ENCODE measurements at places on chromosomes 13 and 19. TPM values are rescaled to one million over a fixed set of nuclear protein-coding genes. Genes with fewer than 3 reads are reported as not detected.

- no peak for DNase-seq
- no peak overlapping the region for H3K27ac ChIP-seq
- H3K4me3 ChIP-seq: no peak overlapping the region
- H3K4me1 ChIP-seq: no peaks in the 10 kb centered on the region
- H3K27me3 ChIP-seq: no peaks in the 10 kb centered on the region
Observed at GRCh38 chr13:69904784-69905183, 202.8 kb upstream of the ATXN8OS start.

DNA sequence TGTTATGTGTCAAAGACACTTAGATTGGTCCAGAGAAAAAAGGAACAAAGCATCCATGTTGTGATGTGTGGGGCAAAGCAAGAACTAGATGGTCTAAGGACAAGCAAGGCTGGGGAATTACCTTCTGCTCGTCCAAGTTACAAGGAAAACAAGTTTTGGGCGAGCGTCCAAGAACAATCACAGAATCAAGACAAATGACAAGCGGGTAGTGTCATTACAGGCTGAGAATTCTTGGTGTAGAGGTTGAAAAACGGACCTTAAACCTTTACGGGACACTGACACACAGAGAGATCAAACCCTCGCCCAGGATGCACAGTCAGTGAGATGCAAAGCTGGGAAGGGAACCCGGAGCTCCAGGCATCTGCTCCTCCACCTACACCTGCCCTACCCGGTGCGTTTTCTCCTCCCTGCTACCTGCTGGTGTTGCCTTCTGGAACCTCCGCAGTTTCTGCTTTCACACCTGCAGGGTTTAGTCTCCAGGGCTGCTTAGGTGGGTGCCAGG, 515 bp upstream of the ZNF324B start:
- DNase-seq: no peak
- H3K36me3 ChIP-seq: peaks cover 18% of the 10 kb centered on the region
- H3K4me3 ChIP-seq: peak overlapping the region; percentile 77
- peaks cover 25% of the 10 kb centered on the region for H3K4me1 ChIP-seq
- no peak overlapping the region for H3K27ac ChIP-seq

DNA sequence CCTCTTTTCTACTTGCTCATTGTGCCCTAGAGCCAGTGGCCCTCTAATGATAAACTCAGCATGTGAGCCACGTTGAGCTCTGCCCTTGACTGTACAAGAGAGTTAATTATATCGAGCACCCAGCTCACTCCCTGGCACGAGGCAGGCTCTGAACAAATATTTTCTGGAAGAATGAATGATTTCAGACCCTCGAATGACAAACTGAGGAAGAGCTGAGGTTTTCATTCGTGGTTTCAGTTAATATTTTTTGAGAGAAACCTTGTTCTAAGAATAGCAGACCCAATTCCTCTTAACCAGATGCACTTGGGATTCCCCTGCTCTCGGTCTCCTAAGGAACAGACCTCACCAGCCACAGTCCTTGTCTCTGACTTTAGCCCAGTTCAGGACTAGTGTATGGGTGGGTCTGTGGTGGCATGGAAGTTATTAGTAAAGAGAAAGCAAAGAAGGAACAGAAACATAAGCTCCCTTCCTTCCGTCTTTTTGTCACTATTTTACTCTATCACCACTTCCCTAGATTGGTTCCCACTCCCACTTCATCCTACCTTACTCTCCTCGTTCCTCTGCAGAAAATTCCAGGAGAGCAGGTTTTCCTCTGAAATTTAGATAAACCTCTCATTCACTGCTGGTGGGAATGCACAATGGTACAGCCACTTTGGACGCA, 22.1 kb upstream of the WDFY2 start:
- H3K27ac ChIP-seq: no peak overlapping the region
- no peaks in the 10 kb centered on the region for H3K27me3 ChIP-seq
- peaks cover 8% of the 10 kb centered on the region for H3K4me1 ChIP-seq
- peak; percentile 19 for DNase-seq
- H3K4me3 ChIP-seq: no peak overlapping the region
- no peaks in the 10 kb centered on the region for H3K36me3 ChIP-seq

DNA sequence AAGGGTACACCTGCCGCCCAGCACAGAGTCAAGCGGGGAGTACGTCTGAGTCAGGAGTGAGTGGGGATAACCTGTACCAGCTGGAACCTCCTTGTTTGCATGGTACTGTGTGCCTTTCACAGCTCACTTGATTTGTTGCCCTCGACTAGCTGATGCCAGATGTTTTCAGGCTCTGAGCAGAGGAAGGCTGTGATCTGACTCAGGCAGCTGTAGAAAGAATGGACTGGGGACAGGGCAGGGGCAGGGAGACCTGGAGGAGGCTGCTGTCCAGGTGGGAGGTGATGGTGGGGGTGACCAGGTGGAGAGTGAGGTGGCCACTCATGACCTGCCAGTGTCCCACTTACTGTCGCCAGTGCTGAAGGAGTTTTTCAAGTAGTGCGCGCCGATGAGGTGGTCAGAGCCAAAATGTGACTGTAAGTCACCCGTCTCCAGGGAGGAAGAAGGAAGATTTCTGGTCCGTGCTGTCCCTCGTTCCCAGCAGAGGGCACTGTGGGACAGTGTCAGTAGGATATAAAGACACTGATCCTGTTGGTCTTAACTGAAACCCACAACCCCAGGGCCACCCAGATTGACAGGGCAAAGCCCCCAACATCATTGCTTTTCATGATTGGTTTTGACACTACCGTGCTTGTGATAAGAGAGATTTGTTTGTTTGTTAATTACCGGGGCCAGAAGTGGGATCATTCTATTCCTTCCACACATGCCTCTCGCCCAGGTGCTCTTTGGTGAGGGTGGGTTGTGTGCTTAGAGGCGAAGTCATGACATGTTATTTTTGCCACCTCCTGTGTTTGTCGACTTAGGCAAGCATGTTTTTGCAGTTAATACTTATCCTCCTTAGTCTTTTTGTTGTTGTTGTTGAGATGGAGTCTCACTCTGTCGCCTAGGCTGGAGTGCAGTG, 128.4 kb downstream of the DPF1 start:
- H3K27ac ChIP-seq: no peak overlapping the region
- no peaks in the 10 kb centered on the region for H3K27me3 ChIP-seq
- H3K4me3 ChIP-seq: no peak overlapping the region
- H3K36me3 ChIP-seq: peaks cover 20% of the 10 kb centered on the region

DNA sequence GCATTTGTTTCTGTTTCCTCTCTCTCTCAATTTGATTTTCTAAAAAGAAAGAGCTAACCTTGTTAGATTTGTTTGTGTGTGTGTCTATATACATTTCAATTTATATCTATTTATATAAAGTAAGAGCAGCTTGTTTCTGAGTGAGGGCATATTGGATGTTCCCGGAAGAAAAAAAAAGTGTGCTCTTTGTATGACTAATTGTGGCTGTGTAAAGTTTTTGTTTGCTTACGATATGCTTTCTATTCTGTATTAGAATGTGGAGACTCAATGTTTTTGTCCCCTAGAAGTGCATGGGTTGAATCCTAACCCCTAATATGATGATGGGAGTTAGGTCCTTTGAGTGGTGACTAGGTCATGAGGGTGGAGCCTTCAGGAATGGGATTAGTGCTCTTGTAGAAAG, 66.6 kb upstream of the C1QTNF9B start:
- H3K36me3 ChIP-seq: no peaks in the 10 kb centered on the region
- peaks cover 43% of the 10 kb centered on the region for H3K4me1 ChIP-seq
- no peaks in the 10 kb centered on the region for H3K27me3 ChIP-seq
- no peak overlapping the region for H3K4me3 ChIP-seq
- H3K27ac ChIP-seq: no peak overlapping the region
- DNase-seq: no peak

DNA sequence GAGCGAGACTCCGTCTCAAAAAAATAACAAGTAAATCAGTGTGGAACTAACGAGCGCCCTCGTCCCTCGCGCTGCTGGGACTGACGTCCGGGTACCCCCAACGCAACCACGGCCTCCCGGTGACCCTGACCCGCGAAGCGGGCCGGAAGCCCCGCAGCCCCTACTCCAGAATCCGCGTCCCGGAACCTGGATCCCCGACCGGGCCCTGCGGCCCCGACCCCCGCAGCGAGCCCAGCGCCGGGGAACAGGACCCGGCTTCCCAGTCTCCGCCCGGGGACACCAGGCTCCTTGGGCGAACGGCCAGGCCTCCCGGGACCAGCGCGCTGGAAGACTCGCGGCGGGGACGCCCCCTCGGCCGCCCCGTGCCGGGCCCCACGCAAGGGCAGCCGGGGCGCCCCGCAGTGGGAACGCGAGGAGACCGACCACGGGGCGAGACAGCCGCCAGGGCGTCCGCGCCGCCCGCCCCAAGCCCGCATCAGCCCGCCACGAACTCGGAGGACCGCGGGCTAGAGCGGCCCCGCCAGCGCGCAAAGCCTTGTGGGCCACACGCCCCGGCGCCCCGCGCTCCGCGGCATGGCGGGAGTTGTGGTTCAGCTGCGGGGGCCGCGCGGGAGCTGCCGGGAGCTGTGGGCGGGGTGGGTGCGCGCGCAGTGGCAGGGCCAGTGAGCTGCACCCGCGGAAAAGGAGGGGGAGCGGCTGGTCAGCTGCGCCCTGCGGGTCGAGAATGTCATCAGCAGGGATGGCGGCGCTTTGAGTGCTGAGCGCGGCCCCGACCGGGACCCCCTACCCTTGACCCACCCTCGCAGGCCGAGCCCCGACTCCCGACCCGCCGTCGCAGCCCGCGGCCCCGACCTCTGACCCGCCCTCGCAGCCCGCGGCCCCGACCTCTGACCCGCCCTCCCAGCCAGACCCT, 7.5 kb upstream of the MADCAM1 start:
- peak overlapping the region; percentile 71 for H3K4me3 ChIP-seq
- peak overlapping the region; percentile 75 for H3K27ac ChIP-seq
- peaks cover 10% of the 10 kb centered on the region for H3K27me3 ChIP-seq
- peak; percentile 93 for DNase-seq
- no peaks in the 10 kb centered on the region for H3K36me3 ChIP-seq
- H3K4me1 ChIP-seq: peaks cover 2% of the 10 kb centered on the region

GRCh38 chr13:32737679-32738078, 151.4 kb downstream of the PDS5B start:
- peaks cover 27% of the 10 kb centered on the region for H3K4me1 ChIP-seq
- no peak for DNase-seq
- no peaks in the 10 kb centered on the region for H3K27me3 ChIP-seq

DNA sequence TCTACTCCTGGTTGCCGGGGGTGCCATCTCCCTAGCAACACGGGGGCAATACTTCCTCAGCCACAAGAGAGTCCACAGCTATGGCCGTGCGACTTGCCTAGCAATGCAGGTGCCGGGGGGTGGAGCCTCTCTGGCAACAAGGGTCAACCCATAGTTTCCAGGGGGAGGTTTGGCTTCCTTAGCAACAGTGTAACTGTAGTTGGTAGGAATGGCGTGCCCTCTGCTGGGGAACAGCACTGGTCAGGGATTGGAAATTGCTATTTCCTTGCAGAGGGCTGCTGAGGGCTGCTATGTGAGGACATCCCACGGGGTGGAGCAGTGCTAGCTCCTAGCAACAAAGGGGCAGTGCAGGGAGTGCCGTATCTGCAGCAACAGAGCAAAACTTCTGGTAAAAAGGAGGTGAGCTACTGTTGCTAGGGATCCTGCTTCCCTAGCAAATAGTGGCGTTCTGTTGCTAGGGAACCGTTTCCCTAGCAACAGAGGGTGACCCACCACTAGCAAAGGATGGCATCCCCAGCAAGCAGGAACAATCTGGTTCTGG, 7.0 kb upstream of the TMC4 start:
- no peak for DNase-seq
- no peaks in the 10 kb centered on the region for H3K4me1 ChIP-seq
- H3K4me3 ChIP-seq: no peak overlapping the region
- H3K36me3 ChIP-seq: peaks cover 41% of the 10 kb centered on the region

DNA sequence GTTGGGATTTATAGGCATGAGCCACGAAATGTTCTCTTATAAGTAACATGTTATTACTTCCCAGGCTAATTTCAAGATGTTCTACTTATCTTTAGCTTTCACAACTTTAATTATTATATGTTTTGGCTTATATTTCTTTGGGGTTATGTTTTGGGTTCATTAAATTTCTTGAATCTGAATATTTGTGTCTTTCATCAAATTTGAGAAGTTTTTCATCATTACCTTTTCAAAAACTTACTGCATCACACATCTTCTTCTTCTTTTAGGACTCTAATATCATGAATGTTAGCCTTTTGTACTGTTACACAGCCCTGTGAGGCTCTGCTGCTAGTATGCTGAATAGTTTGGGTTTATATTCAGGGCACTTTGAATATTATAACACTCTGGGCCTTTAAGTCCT, 9.7 kb upstream of the ZNF266 start:
- no peak overlapping the region for H3K4me3 ChIP-seq
- H3K27me3 ChIP-seq: no peaks in the 10 kb centered on the region
- H3K36me3 ChIP-seq: peaks cover 47% of the 10 kb centered on the region
- no peaks in the 10 kb centered on the region for H3K4me1 ChIP-seq

GRCh38 chr13:49218493-49219051, 1.6 kb upstream of the MLNR start:
- no peaks in the 10 kb centered on the region for H3K36me3 ChIP-seq
- no peak overlapping the region for H3K4me3 ChIP-seq
- DNase-seq: no peak
- no peak overlapping the region for H3K27ac ChIP-seq
- peaks cover 50% of the 10 kb centered on the region for H3K27me3 ChIP-seq

- H3K36me3 ChIP-seq: no peaks in the 10 kb centered on the region
- no peak overlapping the region for H3K27ac ChIP-seq
- peaks cover 3% of the 10 kb centered on the region for H3K4me1 ChIP-seq
- peaks cover 7% of the 10 kb centered on the region for H3K27me3 ChIP-seq
- H3K4me3 ChIP-seq: no peak overlapping the region
Observed at GRCh38 chr13:91417660-91418325, 19.4 kb downstream of the GPC5 start.

DNA sequence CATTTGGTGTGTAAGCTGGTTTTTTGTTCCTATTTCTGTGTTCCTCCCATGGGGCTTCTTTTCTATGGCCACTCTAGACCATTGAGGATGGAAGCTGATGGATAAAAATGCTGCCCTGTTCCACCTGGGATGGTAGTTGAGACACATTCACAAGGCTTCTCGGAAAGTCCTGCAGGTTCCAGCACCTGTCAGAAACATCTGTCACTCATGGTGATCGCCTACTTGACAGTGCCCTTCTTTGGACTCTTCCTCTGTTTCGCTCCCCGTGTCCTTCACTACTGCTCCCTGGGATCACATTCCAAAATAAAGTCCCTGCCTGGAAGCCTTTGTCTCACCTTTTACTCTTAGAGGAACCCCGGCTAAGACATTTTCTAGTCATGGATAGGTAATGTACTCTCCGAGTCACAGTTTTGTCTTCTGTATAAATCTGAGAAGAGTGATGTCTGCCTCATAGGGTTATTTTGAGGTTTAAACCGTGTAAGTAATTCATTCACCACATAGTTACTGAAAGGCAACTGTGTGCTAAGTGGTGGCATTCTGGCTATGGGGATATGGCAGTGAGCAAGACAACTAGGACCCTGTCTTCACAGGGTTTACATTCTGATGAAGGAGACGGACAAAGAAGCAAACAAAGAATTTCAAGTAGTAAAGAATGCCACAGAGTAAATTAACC, 21.0 kb downstream of the UBAC2 start:
- DNase-seq: no peak
- peak overlapping the region; percentile 7 for H3K4me3 ChIP-seq
- H3K27me3 ChIP-seq: no peaks in the 10 kb centered on the region
- peak overlapping the region; percentile 66 for H3K27ac ChIP-seq

GRCh38 chr19:41303954-41304353, 6.0 kb upstream of the CCDC97 start:
- peak overlapping the region; percentile 72 for H3K27ac ChIP-seq
- H3K4me3 ChIP-seq: no peak overlapping the region
- peak; percentile 13 for DNase-seq
- H3K27me3 ChIP-seq: no peaks in the 10 kb centered on the region
- H3K36me3 ChIP-seq: peaks cover 66% of the 10 kb centered on the region

GRCh38 chr13:112700291-112701060, 10.6 kb downstream of the ATP11A start:
- no peaks in the 10 kb centered on the region for H3K27me3 ChIP-seq
- peaks cover 39% of the 10 kb centered on the region for H3K4me1 ChIP-seq
- peaks cover 13% of the 10 kb centered on the region for H3K36me3 ChIP-seq
- no peak for DNase-seq

Gene SIAH3
- 0.18 TPM for total RNA-seq

Gene ZNF829
- 7.1 TPM for total RNA-seq

Gene CYP4F8
- not detected for total RNA-seq

Gene ZNF560
- 0.25 TPM for total RNA-seq

Gene KLF1
- total RNA-seq: 0.18 TPM

Gene HDGFL2
- total RNA-seq: 68.1 TPM

All from activated CD4-positive, alpha-beta T cell treated with anti-CD3 and anti-CD28 coated beads for 36 hours (primary cell).